ENCODE measurements at places on chromosomes 4 and X. TPM values are rescaled to one million over a fixed set of nuclear protein-coding genes. Genes with fewer than 3 reads are reported as not detected.

The GLOD5 gene
- not detected for total RNA-seq

The XKRX gene
- 0.09 TPM for total RNA-seq

The KIF4A gene
- 32.2 TPM for total RNA-seq

The ANKRD37 gene
- total RNA-seq, result 11.2 TPM

The RNF212 gene
- 1.2 TPM for total RNA-seq

The SSX4 gene
- total RNA-seq, result not detected

The GRPR gene
- total RNA-seq, result not detected

The NSUN7 gene
- not detected for total RNA-seq

The MAGED1 gene
- total RNA-seq, result 42.0 TPM

The PPP1R2C gene
- total RNA-seq, result not detected

The BRS3 gene
- not detected for total RNA-seq

The MAGEB2 gene
- total RNA-seq, result not detected

The CT45A10 gene
- not detected for total RNA-seq

The TBC1D8B gene
- 0.32 TPM for total RNA-seq

The NPY5R gene
- total RNA-seq, result not detected

The SMIM10 gene
- total RNA-seq, result 0.41 TPM

The ATP2B3 gene
- total RNA-seq, result not detected

The PASD1 gene
- total RNA-seq, result not detected

The C4orf17 gene
- total RNA-seq, result not detected

The PPM1K gene
- 46.1 TPM for total RNA-seq

The IRS4 gene
- total RNA-seq, result not detected

The CABS1 gene
- not detected for total RNA-seq

Measured in T-helper 2 cell treated with Interferon-gamma antibody and Interleukin-4, amounts not matched to agents 100 ng/mL and 5 ng/mL, for 36 hours (primary cell).